ENCODE measurements at places on chromosomes 11 and 22.

- no peak for DNase-seq
Observed at GRCh38 chr11:5938603-5938965, 3.5 kb upstream of the OR56A3 start.

DNA sequence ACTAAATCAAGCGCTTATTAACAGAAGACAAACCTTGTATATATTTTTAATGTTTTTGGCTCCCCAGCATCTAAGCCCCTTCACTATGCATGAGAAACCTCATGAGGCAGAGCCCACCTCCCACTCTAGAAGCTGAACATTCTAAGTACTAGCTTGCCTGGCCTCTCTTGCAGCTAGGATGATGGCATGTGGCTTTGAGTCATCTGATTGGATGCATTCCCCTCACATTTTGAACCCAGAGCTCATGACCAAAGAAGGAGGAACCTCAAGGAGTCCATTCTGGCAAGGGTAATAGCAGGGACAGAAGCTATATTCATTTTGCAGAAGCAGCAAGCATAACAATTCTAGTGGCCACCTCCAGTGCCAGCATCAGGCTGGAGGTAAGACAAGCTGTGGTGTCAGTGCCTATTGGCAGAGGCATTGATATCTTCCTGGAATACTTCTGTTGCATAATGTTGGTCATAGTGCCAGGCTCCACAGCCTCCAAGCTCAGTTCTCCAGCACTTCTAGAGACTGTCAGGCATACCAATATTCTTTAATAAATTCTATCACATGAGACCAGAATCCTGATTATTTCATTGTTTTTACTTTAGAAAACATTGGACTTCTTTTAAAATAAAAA lies 14.2 kb upstream of the ZC3H12C start:
- DNase-seq, result no peak

- DNase-seq, result peak; percentile 14
Observed at GRCh38 chr11:47867823-47868222, 19.7 kb upstream of the NUP160 start.

GRCh38 chr11:134033696-134034491 lies 35.0 kb upstream of the JAM3 start:
- DNase-seq, result peak; percentile 84

GRCh38 chr11:113270080-113270479 lies 44.3 kb upstream of the TTC12 start:
- no peak for DNase-seq

DNA sequence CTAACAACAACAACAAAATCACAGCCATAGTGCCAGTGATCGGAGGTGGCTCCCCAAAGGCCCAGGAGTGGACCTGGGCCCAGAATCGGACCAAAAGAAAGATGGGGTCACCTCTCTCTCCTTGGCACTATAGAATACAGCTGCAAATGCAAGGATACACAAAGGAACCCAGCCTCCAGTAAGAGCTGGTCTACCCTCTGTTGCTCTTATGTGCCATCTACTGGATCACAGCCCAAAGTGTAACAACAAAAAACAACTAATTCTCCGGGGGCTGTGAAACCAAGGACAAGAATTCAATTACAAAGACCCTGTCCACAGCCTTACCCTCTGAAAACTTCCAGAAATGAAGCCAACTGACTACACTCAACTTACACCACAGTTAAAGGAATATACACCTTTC lies 21.6 kb downstream of the OR8G5 start:
- no peak for DNase-seq

DNA sequence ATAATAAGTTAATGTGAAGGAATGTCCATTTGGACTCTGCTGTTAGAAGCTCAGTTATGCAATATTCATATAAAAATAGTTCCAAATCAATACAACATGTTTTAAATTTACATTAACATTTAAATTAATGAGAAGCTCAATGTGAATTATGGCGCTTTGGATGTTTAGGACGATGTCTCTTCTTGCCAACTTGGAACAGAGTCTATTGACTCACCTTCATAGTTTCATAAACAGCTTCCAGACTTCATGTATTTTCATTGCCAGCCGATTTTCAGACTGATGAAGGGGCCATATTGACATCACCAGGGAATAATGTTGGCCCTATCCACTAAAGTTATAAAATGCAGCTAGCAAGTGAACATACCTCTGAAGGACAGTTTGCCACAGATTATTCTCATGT lies 1136.2 kb downstream of the LRRC4C start:
- DNase-seq, result no peak

GRCh38 chr22:17972385-17973191 lies 51.8 kb downstream of the MICAL3 start:
- DNase-seq, result peak; percentile 89

DNA sequence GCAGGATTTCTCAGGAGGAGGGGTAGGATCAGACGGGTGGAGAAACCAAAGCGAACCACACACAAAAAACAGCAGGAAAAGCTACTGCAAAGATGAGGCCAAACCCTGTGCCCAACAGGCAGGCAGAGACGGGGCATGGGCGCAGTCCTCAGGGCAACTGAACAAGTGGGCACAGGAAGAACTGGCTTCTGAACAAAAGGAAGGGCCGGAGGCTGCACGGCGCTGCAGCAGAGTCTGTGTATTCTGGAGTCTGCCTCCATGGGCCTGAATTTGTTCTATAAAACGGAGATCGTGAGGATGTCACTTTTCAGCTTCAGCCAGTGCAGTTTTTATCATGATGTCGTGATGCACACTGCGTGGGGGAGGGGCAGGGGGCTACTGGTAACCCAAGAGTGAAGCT lies 1026.0 kb downstream of the TBC1D22A start:
- no peak for DNase-seq

- peak; percentile 94 for DNase-seq
Observed at GRCh38 chr11:34653851-34654482, 33.1 kb downstream of the EHF start.

GRCh38 chr11:130106381-130106780 lies 36.7 kb downstream of the APLP2 start:
- DNase-seq, result no peak

DNA sequence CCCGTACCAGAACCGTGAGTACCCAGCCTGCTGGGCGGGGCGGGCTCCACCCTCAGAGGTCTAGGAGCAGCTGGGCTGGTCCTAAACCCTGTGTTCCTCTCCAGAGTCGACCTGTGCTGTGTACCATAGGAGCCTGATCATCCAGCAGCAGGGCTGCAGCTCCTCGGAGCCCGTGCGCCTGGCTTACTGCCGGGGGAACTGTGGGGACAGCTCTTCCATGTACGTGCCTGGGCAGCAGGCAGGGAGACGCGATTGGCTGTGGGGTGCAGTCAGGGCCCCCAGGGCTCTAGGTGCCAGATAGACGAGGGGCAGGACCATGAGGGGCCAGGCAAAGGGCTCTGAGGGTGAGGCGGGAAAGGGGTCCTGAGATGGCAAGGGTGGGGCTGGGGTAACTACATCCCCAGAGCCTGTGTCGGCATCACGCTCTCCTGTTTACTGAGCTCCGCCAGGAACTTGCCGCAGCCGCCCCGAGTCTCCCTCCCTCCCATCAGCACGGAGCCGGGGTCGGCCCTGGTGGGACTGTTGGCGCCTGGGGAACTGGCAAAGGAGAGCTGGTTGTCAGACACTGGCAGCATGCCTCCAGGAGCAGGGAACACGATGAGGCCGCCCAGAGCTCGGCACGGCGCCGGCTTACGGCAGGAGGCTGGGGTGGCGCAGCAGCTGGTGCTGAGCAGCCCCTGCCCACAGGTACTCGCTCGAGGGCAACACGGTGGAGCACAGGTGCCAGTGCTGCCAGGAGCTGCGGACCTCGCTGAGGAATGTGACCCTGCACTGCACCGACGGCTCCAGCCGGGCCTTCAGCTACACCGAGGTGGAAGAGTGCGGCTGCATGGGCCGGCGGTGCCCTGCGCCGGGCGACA lies 22.9 kb upstream of the MUC5B start:
- no peak for DNase-seq

DNA sequence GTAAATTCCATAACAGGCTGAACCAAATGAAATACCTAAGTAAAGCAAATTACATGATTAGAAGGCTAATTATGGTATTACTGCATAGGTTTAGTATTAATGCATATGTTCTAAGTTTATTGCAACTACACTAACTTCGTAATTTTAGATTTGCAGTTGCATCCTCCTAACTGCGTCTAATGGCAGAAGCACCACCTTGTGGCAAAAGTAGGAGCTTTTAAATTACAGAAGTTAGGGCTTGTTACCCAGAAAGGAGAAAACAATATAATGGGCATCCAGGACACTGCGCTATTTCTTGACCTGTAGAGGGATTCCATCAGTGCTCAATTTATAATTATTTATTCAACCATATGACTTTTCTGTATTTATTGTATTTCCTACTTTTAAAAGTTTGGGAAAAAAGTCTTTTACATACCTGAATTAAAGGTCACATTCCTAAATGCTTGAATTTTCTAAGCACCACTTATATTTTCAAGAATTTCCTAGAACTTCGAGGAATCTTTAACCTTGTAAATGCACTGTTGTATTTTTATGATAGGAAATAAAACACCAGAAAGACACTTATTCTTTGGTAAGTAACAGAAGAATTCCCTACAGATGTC lies 16.3 kb upstream of the GPR83 start:
- peak; percentile 52 for DNase-seq

DNA sequence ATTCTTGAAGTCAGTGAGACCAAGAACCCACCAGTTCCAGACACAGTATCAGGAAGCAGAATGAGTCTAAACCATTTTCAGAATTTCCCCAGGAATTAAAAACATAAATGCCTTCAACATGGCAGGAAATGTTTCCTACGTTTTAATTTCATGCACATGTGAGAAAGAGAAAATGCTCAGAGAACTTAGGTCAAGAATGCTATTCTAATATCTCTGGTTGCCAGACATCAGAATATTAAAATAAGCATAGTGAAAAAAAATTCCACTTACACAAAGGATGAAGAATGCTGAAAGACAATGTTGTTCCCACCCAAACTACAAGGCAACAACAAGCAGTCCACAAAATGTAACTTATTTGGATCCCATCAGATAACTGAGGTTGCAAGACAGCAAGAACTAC lies 104.8 kb downstream of the RAB38 start:
- peak; percentile 0 for DNase-seq

DNA sequence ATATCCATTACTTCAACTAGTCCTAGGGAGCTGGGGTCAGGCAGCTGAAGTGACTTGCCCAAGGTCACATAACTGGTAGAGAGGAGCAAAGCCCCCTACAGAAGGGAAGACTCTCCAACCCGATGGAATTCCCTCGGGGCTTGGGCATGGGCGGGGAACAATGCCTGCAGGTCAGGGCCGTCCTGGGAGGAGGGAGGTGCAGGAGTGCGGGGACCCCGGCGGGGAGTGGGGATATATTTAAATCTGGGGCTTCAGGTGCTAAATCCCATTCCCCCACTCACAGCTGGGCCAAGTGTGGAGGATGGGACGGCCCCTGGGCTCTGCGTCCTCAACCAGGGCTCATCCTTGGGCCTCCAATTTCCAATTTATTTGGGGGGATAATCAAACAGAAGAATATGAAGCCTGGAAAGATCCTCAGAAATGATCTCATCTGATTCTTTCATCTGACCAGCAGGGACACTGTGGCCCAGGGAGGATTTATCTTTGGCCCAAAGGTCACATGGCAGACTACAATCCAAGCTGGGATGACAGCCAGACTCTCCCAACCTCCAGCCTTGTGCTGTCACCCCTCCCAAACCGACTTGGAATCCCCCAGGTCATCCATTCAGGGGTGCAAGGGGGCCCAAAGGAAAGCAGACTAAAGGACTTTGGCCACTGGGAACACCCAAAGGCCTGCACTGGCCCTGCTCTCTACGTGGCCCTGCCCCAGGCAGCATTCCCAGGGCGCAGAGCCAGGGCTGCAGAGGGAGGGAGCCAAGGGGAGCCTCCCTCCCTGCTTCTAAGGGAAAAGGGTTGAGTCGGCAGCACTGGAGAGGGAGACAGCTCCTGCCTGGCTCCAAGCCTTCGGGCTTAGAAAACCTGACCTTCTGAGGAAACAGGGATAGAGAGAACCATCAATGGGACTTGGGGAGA lies 8.7 kb upstream of the C1QTNF6 start:
- peak; percentile 87 for DNase-seq

DNA sequence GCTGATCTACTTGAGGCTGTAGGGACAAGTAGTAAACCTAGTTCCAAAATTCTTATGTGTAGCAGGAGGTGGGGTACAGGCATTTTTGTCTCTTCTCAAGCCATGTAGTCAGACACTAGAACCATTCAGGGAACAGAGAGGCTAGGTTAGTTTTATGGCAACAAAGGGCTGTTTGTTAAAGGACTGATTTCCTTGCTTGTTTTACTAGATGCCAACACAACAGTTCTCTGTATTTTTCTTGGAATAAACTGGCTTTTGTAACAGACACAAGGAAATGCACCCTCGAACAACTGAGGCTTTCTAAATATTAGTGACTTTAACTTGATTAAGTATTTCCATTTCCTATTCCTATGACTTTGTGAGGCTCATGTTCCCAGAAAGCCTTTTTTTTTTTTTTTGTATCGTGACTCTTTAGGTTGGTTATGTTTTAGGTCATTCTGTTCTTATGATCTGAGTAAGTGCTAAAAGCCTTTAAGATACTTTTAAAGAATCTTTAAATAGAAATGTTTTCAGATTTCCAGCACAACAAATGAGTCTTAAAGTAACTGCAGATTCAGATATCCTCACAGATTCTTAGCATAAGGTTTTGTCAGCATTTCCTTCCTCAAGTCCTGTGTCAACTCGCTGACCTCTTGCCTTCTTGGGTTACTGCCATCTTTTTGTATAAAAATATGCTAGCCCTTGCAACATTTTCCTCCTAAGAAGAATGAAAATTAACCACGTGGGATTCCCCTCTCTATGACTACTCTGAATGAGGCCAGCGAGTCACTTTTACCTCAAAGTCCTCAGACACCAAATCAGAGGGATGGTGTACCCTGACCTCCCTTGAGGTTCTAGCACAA lies 92.5 kb downstream of the CCDC83 start:
- DNase-seq, result peak; percentile 93

DNA sequence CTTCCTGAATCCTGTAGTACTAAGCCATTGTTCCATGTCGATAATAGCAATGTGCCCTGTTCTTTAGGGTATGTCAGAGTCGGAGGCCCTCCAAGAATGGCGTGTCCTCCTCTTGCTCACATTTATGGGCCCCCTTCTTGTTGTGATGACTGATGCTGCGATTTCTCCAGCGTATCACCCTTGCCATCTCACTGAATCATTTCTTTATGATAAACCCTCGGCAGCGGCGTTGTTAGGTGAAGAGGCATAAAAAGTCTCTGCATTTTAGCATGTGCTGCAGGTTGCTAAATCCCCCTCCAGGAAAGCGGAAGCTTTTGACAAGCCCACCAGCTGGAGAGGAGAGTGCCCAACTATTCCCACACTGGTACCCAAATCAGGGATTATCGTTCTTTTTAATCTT lies 1045.3 kb downstream of the BRD1 start:
- DNase-seq, result no peak

GRCh38 chr22:23402275-23403151 lies 177.6 kb downstream of the IGLL1 start:
- peak; percentile 10 for DNase-seq

GRCh38 chr11:83120327-83120726 lies 36.6 kb upstream of the PCF11 start:
- DNase-seq, result peak; percentile 56

- no peak for DNase-seq
Observed at GRCh38 chr11:17604201-17604914, 57.3 kb downstream of the OTOG start.

DNA sequence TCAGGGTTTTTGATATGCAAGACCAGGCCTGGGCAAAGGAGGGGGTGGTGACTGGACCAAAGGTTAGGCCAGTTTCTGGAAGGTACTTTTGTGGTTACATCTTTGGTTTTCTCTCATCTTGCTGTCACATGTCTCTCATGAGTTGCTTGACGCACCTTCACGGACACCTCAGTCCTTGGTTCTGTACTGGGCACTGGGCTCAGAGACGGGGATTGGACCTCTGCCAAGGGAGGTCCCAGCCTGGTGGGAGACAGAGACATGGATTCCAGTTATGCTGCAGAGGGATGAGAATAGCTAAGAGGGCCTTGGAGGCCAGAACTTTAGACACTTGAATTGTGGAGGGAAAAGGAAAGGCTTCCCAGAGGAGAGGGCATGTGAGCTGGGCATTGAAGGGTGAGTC lies 1.7 kb downstream of the USP35 start:
- no peak for DNase-seq

Measured in AG10803 (cell line).